ENCODE measurements at places on chromosomes 2 and 18.

DNA sequence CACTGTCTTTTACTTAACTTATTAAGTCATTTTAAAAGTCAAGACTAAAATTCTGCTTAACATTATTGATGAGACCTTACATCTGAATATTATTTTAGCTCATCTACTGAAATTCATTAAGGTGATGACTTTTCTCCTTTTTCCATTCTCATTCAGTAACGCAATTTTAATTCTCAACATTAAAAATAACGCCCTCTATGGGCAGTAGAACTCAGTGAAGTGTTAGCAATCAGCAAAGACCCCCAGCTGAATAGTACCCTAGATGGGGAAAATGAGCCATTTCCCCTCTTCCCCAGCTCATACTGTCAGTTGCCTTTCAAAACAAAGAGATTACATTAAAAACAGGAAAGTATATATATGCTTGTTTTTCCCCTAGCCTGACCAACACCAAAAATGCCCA lies 203.3 kb downstream of the NR4A2 start:
- no peak for DNase-seq

DNA sequence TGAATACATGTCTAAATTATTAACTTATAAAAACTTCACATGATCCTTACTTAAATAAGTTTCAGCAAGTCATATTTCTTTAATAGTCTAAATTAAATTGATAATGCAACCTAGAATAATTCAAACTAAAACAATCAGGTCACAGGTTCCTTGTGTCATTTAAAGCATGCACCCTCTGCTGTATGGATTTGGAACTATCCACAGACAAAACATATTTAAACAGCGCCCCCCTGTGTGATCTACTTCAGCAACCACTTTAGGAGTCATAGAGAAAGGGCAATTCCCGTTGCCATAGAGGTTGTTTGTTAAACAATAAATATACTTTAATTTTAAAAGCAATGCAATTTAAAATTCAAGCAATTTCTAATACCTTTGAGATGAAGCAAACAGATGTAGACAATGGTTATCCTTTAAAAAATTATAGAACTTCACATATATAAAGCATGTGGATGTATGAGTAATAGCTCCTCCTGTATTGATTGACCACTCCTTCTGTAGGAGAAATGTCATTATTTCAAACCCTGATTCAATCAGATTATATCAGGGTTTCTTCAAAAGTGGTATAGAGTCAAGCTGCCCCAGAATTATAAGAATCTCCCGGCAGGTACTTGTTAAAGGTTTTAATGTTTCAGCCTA lies 21.2 kb downstream of the GRB14 start:
- no peak for DNase-seq

GRCh38 chr18:9025091-9025838 lies 77.2 kb upstream of the NDUFV2 start:
- no peak for DNase-seq

- DNase-seq, result no peak
Measured at GRCh38 chr2:62884514-62884913, 166.1 kb upstream of the OTX1 start.

GRCh38 chr2:143000599-143000998 lies 123.1 kb downstream of the KYNU start:
- DNase-seq, result no peak

GRCh38 chr2:81835321-81836000 lies 1530.9 kb upstream of the LRRTM1 start:
- DNase-seq, result no peak

- no peak for DNase-seq
Measured at GRCh38 chr18:22001912-22002487, 167.4 kb upstream of the GATA6 start.

GRCh38 chr2:172214252-172214651 lies 111.6 kb upstream of the DLX2 start:
- DNase-seq, result no peak

DNA sequence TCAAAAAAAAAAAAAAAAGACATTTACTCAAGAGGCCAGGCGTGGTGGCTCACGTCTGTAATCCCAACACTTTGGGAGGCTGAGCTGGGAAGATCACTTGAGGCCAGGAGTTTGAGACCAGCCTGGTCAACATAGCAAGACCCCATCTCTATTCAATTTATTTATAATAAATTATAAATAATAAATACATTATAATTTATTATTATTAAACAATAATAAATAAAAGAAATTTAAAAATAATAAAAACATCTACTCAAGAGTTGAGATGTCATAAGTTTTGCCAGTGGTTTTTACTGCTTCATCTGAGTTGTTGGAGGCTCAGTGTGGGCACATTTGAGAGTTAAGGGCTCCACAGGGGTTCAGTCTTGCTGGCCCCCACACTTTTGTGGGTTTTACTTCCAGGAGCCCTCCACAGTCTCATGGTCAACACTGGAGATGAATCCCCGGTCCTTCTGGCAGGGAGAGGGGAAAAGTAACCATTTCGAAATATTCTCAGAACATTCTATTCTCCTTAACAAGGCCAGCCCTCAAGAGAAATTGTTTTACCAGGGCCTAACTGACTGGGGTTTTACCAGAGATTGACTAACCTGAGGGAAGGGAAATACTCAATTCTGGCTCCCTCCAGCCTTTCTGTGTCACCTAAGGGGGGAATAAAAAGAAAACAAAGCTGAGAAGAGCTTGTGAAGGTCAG lies 51.6 kb upstream of the NCOA1 start:
- DNase-seq, result no peak

DNA sequence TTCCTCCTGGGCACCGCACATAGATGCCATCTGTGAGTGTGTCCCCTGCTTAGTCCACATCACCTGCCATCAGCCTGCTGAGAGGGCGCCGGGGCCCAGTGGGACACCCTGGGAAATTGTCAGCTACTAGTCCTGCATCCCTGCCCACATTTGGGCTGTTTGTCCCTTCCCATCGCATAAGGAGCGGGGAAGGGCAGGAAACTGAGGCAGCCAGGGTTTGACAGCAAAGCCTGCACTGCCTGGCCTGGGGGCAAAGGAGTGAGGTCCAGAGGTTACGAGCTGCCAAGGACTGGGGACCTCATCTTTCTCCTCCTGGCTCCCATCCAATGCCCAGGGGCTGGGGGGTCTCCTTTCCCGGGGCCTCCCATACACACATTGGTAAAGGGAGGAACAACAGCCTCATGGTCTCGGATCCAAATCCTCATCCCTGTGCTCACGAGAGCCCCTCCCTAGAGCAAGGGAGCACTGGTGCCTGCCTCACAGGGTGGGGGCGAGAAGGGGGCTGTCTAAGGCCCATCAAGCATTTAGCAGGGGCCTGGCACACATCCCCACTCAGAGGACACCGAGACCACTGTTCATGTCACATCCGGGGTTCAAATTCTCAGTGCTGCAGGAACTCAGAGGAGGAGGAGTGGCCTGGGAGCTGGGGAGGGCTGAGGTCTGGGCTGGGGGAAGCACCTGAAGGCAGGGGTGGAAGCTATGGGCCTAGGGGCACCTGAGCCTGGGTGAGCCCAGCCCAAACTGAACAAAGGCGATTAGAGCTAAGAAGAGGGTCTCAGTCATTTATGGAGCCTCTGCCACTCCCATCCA lies 113.8 kb downstream of the SMAD7 start:
- DNase-seq, result peak; percentile 14

GRCh38 chr2:200483729-200484198 lies 26.1 kb downstream of the KCTD18 start:
- DNase-seq, result no peak
